Inflammatory macrophage treated with lipopolysaccharide for 4 hours (primary cell): ENCODE measurements at places on chromosomes 1 and 21.
A peak's percentile ranks its signal among the peaks of the same experiment; 100 is the strongest.

DNA sequence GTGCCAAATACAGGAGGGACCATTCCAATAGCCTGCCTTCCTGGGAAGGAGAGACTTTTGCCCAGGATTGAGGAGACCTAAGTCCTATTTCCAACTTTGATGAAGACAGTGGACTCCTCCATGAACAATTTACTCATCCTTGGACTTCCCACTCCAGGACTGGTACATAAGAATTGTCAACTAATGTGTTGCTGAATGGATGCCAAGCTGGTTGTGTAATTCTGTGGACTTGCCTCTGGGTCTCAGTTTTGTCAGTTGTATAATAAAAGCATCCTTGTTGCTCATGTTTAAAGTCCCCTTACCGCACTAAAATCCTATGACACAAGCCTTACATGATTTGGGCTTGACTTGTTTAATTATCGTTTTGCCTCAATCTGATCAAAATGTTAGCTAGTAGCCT, 13.2 kb upstream of the ZP4 start:
- no peak for DNase-seq

DNA sequence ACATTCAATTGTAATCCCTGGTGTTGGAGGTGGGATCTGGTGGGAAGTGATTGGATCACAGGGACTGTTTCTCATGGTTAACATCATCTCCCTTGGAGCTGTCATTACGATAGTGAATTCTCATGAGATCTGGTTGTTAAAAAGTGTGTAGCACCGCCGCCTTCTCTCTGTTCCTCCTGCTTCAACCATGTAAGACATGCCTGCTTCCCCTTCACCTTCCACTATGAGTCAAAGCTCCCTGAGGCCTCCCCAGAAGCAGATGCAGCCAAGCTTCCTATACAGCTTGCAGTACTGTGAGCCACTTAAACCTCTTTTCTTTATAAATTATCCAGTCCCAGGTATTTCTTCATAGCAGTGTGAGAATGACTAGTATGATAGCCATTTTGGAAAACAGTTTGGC, 30.1 kb upstream of the TRIM62 start:
- DNase-seq: no peak

- peak; percentile 6 for DNase-seq
These were observed 423.5 kb upstream of the PROX1 start for GRCh38 chr1:213564215-213564659.

- DNase-seq: peak; percentile 90
These were observed 2.0 kb upstream of the ATP13A2 start for GRCh38 chr1:17013491-17014320.

- DNase-seq: peak; percentile 39
These were observed 303.6 kb downstream of the USH2A start for GRCh38 chr1:216119600-216119999.

GRCh38 chr1:212629450-212630157, 21.0 kb downstream of the ATF3 start:
- no peak for DNase-seq

- peak; percentile 88 for DNase-seq
These were observed 304.0 kb downstream of the KIF26B start for GRCh38 chr1:245458761-245459174.

DNA sequence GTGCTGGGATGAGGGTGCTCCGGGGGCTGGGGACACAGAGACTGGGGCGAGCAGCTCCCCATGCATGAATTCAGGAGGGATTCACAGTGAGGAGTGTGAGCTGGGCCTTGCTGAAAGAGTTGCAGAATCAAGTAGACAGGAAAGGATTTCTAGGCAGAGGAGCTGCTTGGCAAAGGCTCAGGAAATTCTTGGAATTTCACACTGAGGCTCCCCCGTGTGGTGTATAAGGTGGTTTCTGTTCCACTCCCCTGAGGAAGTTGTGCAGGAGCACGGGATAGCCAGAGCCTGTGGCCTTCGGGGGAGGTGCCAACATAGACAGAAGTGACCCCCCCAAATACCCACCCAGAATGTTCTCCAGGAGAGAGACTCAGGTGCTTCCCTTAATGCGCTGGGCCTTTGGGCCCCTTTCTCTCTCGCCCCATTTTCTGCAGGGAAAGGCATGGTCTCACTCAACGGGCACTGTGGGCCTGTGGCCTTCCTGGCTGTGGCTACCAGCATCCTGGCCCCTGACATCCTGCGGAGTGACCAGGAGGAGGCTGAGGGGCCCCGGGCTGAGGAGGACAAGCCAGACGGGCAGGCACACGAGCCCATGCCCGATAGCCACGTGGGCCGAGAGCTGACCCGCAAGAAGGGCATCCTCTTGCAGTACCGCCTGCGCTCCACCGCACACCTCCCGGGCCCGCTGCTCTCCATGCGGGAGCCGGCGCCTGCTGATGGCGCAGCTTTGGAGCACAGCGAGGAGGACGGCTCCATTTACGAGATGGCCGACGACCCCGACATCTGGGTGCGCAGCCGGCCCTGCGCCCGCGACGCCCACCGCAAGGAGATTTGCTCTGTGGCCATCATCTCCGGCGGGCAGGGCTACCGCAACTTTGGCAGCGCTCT, 58.5 kb upstream of the ACTL8 start:
- DNase-seq: no peak

DNA sequence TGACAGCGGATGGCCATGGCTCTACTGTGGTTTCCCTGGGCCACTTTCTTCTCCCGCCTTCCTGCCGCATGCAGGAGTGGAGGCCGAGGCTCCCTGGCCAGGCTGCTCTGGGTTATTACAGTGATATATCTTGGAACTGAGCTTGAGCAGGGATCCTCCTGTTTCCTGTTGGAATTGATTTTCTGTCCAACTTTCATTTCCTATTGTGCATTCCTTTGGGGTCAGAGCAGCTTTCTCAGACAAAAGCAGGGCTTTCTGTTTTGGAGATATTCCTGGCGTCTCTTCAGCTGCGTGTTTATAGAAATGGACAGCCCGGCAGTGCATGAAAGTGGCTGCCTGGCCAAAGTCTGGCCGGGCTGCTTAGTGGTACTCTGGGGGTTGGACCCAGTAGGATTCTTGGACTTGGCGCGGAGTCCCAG, 146.4 kb downstream of the KIF26B start:
- DNase-seq: no peak

- peak; percentile 48 for DNase-seq
These were observed 98.9 kb downstream of the LYST start for GRCh38 chr1:235767795-235768194.

- DNase-seq: no peak
These were observed 260.3 kb upstream of the SGIP1 start for GRCh38 chr1:66273656-66274055.

GRCh38 chr1:161905269-161905884, 118.3 kb downstream of the OLFML2B start:
- peak; percentile 4 for DNase-seq

GRCh38 chr1:935751-936231, 12.1 kb downstream of the SAMD11 start:
- no peak for DNase-seq

DNA sequence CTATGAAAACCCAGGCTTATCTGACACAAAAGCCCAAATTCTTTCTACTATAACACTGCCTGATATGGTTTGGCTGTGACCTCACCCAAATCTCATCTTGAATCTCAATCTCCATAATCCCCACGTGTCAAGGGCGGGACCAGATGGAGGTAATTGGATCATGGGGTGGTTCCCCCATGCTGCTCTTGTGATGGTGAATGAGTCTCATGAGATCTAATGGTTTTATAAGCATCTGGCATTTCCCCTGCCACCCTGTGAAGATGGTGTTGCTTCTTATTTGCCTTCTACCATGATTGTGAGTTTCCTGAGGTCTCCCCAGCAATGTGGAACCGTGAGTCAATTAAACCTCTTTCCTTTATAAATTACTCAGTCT, 123.3 kb upstream of the USP24 start:
- DNase-seq: peak; percentile 13

- DNase-seq: no peak
These were observed 26.6 kb downstream of the TENT5C start for GRCh38 chr1:117632269-117633067.

DNA sequence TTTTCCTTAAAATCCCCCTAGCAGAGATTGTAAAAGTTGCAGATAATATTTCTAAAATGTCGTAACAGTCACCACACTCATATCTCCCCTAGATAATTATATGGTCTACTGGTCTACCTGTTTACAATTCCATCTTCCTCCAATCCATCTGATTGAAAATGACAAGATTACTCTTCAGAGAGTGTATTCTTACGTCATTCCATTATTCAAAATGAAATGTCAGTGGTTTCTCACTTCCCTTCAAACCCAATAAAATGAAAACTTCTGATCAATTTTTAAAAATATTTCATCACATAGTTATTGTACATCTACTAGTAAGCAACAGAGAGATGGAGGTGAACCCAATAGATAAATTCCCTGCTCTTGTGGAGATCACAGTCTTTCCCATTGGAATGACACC, 202.2 kb upstream of the C8B start:
- no peak for DNase-seq

GRCh38 chr1:212078826-212079225, 43.3 kb downstream of the DTL start:
- DNase-seq: no peak

GRCh38 chr1:32142446-32143301, 34.8 kb downstream of the KPNA6 start:
- no peak for DNase-seq

DNA sequence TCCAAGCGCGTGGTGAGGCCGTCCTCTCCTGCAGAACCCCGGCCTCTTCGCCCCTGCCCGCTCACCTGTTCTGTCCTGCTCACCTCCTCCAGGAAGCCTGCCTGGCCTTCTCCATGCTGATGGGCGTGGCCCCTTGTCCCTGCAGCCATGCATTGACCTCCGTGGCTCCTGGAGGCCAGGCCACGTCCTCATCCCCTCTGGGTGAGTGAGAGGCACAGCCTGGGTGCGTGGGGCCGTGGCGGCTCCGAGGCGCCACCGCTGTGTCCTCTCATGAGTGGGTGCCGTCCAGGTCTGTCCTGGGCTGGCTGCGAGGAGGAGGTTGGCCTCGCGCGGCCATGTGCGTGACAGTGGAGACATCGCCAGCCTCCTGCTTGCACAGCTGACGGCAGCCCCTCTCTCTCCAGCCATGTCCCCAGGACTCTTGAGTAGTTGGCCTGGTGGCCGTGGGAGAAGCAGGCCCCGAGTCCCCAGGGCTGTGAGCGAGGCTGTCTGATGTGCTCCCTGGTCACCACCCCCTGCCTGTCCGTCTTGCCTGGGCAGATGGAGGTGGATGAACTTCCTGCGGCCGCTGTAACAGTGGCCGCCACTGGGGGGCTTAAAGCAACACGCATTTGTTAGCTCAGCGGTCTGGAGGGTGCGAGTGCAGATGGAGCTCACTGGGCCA, 58.1 kb downstream of the PRKCZ start:
- DNase-seq: no peak

DNA sequence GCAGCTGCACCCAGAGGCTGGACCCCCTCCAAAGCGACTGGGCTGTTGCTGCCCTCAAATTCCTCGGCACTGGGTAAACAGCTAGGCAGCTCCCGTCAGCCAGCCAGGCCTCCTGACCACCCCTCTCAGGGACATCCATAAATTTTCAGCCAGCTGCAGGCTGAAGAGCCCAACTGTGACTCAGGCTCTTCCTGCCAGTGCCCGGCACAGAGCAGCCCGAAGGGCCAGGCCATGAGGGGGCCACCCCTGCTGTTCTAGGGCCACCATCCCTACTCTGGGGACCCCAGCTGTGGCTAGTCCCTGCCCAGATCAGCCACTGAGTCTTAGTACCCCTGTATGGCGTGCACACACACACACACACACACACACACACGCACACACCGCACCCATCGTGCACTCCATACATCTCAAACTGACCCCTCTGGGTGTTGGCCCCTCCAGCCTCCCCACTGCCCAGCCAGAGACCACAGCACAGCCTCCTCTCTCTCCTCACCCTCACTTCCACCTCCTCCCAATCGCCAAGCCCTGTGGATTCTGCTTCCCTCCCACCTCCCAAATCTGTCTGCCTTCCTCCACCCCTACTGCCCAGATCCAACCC, 6.2 kb upstream of the LAPTM5 start:
- no peak for DNase-seq

DNA sequence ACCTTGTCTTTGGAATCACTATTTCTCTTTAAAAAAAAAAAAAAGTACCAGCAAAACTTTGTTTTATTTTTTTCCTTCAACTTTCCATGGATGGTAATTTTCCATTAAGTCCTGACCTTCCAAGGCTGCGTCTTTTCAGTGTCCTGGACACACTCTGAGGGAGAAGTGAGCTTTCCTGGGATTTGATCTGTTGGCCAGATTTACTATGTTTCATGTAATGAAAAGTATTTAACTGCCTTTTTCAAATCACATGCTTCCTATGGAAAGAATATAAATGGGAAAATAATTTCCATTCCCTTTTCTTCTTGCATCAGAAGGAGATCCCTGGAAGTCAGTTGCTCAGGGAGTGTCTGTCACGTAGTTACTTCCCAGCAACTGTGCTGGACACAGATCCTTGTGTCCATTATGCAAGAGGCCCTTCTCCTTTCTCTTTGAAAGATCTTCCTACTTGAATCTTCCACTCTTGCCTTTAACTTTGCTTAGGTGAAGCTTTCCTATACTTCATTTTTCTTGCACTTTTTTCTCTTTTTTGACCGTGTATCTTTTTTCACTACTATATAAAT, 59.3 kb downstream of the CENPF start:
- no peak for DNase-seq

GRCh38 chr1:5887971-5888361, 104.3 kb downstream of the NPHP4 start:
- DNase-seq: no peak

GRCh38 chr1:156523801-156524480, 23.4 kb upstream of the MEF2D start:
- no peak for DNase-seq

- no peak for DNase-seq
These were observed 14.1 kb downstream of the ZBTB18 start for GRCh38 chr1:244065063-244065793.
